ENCODE measurements at places on chromosomes 5 and 9.

GRCh38 chr5:77235846-77236721 lies 25.6 kb downstream of the PDE8B start:
- DNase-seq: no peak

GRCh38 chr5:96259151-96259772 lies 173.8 kb downstream of the PCSK1 start:
- DNase-seq: no peak

DNA sequence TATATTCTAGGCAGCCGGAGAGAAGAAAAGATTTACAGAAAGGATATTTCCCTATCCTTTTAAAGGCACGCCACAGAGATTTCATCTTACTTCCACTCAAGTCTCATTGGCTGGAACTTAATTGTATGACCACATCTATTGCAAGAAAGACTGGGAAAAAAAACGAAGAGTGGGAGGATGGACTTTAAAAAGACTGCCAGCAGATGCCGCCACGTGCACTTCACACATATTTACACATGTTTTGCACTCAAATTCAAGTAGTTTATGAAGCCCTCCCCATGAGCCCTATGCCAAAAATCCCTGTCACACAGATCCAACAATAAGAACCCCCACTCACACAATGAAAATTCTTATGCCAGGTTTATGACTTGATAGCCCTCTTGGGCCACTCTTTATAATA lies 138.5 kb upstream of the TYRP1 start:
- DNase-seq: no peak

DNA sequence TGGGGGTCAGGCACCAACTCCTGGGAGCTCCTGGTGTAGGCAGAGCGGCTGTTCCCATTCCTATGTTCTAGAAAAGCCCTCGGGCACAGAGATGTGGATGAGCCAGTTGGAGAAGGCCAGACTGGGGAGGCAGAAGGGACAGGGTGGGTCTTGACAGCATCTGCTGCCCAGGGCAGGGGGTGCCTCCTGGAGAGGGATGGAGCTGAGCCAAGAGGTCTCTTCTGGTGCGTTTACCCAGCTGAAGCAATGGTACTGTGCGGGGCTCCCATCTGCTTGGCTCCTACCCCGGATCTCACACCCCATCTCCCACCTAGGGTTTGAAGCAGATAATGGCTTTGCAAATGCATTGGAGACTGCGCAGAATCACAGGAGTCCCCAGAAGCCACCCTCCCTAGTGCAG lies 41.3 kb downstream of the SHB start:
- no peak for DNase-seq

DNA sequence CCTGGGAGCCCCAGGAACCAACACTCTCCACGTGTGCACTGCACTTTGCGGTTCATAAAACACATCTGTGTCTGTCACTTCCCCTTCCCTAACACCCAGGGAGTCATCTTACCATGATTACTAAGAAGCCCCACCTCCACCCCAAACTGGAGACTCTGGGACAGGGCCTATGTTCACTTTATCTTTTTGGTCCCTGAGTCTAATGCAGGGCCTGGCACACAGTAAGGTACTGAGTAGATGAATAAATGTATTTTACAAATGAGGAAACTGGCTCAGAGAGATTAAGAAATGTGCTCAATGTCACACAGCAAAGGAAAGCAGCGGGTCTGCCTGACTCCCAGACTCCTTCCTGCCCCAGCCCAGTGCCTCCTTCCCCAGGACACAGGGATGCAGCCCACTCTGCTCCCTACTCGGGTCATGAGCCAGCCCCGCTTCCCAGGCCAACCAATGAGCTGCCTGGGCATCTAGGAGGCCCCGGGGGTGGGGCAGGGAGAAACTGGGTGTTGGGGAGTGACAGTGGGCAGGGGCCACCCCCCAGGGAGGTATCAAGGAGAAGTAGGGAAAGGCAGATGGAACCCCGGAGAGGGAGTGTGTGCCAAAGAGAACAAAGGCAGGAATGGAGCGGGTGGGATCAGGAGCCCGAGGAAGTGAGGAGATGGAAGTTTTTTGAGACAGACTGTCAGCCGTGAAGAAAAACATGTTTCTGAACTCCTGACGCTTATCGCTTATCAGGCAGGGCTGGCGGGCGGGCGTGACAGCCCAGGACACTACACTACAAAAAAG lies 30.5 kb downstream of the SHB start:
- DNase-seq: no peak

- no peak for DNase-seq
Measured at GRCh38 chr5:135930029-135930948, 24.5 kb downstream of the LECT2 start.

GRCh38 chr5:81604193-81604592 lies 146.7 kb downstream of the SSBP2 start:
- DNase-seq: no peak

- DNase-seq: no peak
Measured at GRCh38 chr5:151718646-151719045, 31.9 kb upstream of the SPARC start.

DNA sequence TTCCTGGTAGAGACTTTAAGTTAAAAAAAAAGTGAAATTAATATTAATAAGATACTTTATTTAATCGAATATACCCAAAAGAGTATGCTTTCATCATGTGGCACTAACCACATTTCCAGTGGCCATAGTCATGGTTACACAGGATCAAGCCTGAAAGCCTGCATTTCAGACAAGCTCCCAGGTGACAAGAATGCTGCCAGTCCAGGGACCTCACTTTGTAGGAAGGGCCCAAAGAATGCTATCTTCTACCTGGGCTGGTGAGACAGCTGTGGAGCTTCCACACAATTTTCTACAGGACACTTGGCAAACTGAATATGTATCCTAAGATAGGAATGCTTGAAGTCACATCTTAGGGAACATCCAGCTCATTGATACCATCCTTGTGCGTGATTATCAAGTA lies 203.8 kb downstream of the AUH start:
- no peak for DNase-seq

DNA sequence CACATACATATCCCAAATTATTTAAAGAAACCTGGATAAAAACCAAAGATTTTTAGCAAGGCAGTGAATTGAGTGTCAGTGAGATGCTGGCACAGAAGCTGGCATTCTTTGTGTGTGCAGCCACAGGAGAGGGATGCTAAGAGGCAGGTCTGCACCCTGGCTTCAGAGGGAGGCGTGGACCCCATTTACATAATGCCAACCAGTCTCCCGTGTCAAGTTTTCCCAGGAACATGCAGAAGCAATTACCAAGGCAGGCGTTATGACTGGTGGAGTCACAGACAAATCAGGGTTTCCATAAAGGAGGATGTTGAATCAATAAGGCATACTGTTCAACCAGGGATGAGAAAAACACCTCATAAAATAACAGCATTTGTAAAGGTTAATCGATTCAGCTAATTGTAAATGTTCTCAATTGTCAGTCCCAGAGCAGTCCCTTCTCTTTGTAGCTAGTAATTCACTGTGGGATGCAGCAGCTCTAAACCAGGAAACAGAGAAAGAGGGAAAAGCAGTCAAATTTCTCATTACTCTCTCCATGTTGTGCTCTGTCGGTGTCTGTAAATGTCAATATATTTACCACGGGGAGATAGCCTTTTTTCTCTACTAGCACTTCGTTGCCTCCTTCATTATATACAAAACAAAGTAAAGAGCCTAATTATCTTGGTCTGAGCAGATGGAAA lies 452.4 kb upstream of the GRAMD2B start:
- DNase-seq: no peak
